ENCODE measurements at places on chromosomes 4 and X.
A peak's percentile ranks its signal among the peaks of the same experiment; 100 is the strongest.

- DNase-seq, result no peak
Observed at GRCh38 chrX:148310426-148311165, 189.8 kb upstream of the AFF2 start.

GRCh38 chr4:173370130-173370476 is 651 bp upstream of the SAP30 start:
- peak; percentile 44 for DNase-seq

GRCh38 chr4:38046727-38047489 is 86.7 kb downstream of the PTTG2 start:
- DNase-seq, result no peak

DNA sequence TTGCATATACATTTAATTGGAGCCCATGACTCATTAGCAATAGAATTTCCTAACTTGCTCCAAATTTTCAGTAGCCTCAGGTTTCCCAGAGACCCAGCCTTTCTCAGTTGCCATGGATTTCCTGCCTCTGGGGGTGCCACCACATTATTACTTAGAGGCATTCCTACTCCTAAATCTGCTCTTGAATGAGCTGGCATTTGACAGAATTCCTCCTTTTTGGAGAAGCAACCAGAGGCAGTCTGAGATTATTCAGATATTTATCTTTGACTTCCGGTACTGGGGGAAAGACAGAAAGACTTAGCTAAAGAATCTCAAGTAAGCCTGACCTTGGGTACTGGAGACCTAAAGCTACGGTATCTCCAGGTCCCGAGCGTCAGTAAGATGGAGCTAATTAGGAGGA is 76.3 kb downstream of the DCHS2 start:
- DNase-seq, result no peak

GRCh38 chr4:16240300-16240699 is 14.0 kb upstream of the TAPT1 start:
- no peak for DNase-seq

DNA sequence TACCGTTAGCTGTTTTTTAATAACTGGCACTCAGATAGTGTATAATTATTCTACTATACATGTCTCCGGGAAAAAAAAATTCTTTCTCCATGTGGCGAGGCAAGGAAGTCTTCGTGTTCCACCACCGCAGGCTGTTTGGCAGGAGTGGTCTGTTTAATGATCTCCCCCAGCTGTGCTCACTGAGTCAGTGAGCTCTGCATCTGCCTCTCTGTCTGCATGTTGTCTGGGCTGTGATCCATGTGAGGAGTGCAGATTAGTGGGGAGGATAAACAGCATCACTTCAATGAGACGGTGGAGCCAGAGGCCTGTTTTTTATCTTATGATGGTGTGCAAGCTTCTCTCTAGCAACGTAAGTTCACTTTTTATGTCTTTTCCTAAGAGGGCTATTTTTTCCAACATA is 69.8 kb downstream of the RPS3A start:
- DNase-seq, result peak; percentile 20

DNA sequence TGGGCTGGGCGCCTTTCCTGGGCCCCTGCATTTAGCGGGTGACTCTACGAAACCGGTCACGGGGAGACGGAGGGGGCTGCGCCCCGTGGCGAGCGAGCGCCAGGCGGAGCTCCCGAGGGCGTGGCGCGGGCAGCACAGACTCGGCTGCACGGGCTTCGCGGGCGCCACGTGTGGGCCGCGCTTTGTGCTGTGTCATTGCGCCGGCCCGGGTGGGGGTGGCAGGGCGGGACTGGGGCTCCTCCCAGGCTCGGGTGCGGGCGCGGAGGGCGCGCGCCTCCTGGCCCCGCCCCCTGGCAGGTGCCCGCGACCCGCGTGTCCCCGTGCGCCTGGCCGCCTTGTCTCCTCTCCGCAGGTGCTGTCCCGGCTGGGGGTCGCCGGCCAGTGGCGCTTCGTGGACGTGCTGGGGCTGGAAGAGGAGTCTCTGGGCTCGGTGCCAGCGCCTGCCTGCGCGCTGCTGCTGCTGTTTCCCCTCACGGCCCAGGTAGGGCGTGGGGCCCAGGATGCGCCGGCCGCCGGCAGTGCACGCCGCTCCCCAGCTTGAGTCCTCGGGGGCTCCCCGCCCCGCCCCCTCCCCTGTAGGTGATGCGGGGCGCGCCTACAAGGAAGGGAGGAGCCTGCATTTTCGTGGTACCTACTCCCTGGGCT is 651 bp downstream of the UCHL1 start:
- DNase-seq, result peak; percentile 64

DNA sequence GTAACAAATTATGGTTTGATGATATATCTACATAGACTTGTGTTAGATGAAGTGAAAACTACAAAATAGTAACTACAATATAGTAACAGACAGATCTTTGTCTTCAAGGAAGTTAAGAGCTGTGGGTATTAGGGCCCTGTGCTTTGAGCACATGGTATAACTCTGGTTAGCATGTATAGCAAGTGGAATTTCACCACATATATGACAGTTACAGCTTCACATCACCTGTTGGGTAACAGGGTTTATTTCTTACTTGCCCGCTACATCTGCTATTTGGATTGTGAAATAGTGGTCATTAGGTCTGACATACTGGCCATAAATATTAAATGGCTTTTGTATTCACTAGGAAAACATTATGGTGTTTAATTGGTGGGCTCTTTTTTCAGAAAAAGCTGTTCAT is 20.2 kb downstream of the OFD1 start:
- DNase-seq, result no peak

DNA sequence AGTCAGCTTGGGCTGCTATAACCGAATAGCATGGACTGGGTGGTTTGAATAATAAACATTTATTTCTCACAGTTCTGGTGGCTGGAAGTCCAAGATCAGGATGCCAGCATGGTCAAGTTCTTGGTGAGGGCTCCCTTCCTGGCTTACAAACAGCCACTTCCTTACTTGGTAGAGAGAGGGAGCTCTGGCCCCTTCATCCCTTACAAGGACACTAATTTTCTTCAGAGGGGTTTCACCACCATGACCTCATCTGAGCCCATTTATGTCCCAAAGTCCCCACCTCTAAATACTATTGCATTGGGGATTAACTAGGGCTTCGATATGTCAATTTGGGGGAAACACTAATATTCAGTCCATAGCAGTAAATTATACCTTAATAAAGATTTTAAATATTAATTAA is 61.8 kb downstream of the CLNK start:
- no peak for DNase-seq

- DNase-seq, result no peak
Observed at GRCh38 chr4:39263895-39264294, 81.6 kb downstream of the WDR19 start.

DNA sequence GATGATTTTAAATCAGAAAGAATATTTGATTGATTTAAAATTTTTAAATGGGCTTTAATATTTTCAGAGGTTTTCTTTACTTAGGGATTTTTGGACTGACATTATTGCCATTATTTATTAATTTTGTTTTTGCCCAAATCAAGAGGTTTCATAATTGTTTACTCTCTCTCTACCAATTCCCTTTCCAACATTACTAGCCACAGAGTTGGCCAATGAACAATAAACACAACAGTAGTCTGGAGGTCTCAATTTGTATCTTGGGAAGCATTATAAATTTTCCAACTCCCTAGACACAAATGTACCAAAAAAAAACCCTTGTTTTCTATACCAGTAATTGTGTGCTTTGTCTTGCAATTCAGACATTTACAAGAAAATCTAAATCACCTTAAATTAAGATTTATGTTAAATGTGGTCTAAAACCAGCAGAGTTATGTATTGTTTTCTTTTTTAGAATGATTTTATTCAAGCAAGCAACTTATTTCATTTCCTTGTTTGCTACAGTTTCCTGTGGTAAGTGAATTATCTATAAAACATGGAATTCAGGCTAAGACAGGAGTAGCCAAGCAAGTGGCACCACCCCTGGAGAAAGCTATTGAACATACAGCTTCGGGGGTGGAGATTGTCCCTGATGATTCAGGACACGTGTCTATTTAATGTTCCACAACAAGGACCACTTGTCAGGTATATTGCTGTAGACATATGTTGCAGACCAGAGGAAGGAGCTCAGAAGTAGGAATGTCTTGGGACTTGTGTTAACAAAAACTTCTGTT is 622 bp downstream of the KLKB1 start:
- no peak for DNase-seq

DNA sequence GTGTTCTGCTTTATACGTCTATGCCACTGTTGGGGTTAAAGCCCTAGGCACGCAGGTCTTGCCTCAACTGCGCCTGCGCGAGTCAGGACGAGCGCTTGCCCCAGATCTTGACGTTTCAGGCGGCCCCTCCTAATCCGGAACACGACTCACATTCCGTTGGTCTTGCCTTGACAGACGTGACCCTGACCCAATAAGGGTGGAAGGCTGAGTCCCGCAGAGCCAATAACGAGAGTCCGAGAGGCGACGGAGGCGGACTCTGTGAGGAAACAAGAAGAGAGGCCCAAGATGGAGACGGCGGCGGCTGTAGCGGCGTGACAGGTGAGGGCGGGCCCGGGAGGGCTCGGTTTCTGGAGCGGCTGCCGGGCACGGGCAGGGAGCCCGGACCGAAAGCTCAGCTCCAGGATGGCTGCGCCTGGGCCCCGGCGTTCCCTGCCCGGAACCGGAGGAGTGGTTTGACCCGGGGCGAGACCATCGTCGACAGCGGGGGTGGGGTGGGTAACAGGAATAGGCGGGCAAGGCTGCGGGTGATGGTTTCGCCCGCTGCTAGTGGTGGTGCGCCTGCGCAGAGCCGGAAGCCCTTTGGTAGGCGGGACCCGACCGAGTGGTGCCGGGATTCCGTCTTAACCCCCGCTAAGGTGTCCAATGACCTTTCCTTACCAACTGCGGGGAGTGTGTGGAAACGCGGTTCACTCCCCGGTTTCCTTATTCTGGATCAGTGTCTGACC is at the start of gene ARAF:
Gene ARAF, plus strand, starts transcription at position 272 of the 725 bp plus-strand sequence. CDS start 1,763 bp downstream, outside the sequence.
- DNase-seq, result peak; percentile 92

DNA sequence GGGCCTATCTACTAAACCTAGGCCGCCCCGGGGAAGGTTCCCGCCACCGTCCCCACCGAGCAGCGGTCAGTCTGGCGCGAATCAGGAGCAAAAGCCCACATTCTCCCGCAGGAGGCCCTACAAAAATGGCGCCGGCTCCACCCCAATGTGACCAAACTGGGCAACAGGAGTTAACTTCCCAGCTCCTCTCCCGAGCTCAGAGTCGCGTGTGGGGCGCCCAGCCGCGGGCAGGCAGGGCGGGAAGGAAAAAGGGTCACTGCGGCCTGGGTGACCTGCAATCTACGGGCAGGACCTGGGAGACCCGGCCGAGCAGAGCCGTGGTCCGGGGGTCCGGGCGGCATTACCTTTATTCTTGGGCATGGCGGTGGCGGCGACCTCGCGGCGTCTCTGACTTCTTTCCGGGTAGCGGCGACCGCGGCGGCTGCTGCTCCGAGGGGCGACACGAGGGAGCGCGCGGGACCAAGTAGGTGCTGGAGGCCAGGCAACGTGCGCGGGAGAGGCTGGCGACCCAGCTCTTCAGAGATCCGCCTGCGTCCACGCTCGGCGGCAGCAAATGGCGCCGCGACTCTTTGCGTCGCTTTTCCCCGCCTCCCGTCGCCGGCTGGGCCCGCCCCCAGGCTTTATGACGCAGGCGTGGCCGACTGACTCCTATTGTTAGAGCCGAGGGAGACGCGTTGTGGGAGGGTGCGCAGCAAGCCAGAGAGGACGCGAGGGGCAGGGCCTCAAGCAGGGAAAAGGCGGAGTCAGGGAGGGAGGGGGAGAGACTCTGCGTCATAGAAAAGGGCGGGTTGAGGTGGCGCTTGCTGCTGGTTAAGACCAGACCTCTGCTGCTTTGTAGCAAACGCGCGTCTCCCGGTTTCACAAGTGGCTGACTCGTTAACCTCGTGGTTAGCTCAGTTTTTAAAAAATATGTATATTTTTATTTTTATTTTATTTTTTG is at the start of gene EIF1AX:
Gene EIF1AX, minus strand, starts transcription at position 558 of the 940 bp plus-strand sequence. Its CDS starts 198 bp downstream, at position 360.
- DNase-seq, result peak; percentile 98
